Activated naive CD4-positive, alpha-beta T cell treated with anti-CD3 and anti-CD28 coated beads, Interleukin-2, amount 50 U/mL, for 72 hours (primary cell): ENCODE measurements at places on chromosomes 11 and 22. TPM values are rescaled to one million over a fixed set of nuclear protein-coding genes. Genes with fewer than 3 reads are reported as not detected.

GRCh38 chr11:79087238-79087960 lies 353.4 kb downstream of the TENM4 start:
- DNase-seq, result no peak

DNA sequence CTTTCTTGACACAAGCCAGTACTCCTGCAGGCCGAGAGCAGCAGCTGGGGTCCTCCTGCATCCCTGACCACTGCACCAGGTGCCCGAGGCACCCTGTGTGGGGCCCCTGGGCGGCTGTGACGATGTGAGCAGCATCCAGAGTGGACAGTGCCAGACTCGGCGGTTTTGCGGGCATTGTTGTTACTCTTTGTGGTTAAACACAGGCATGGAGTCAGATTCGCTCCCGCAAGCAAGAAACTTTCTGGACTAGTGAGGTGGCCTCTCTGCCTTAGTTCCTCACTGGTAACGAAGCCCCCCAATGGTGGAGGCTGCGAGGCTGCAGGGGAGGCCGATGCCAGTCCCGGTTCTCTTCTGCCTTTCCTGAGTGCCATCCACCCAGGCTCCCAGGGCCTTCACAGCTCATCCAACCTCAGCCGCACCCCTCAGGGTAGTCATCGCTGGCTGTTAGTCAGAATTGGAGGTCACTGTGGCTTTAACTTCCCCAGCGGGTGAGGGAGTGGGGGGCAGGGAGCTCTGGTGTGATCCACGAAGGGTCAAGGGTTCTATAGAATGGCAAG lies 3.7 kb upstream of the CLDN5 start:
- DNase-seq, result no peak

GRCh38 chr22:26847046-26847445 lies 189.7 kb downstream of the MIAT start:
- no peak for DNase-seq

- no peak for DNase-seq
Measured at GRCh38 chr22:28837640-28838039, 37.3 kb upstream of the XBP1 start.

DNA sequence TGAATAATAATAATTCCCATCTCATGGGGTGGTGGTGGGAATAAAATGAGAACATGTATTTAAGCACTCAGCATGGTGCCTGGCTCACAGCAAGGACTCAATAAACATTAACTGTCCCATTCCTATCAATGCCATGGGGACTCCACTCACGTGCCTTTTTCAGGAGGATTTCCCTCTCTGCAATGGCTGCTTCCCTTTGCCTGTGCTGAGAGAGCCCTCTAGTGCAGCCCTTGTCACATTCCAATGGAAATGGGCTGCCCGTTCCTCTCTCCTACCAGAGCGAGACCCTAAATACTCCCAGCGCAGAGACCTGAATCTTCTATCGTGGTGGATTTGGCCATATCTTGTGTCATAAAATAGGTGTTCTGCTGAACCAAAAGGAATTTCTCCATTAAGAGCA lies 621.5 kb upstream of the B3GAT1 start:
- DNase-seq, result no peak

GRCh38 chr22:38700270-38700788 lies 414 bp downstream of the JOSD1 start:
- DNase-seq, result no peak

GRCh38 chr11:69357458-69358397 lies 63.8 kb downstream of the MYEOV start:
- DNase-seq, result no peak

GRCh38 chr11:1473786-1474185 lies 12.8 kb downstream of the MOB2 start:
- no peak for DNase-seq

DNA sequence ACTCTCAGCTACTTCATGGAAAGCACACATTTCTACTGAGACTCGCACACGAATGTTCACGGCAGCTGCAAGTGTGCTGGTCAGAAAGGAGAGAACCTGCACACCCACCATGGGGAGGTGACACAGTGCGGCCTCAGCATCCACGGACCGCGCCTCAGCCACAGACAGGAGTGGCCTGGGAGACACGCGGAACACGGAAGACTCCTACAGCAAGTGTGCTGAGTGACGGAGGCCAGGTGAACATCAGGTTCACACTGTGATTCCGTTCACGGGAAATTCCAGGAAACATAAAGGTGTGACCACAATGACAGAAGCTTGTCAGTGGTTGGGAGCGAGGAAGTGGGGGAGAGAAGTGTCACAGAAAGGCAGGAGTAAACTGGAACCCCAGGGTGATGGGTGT lies 13.3 kb upstream of the MOB2 start:
- no peak for DNase-seq

The VWCE gene
- 19.6 TPM for total RNA-seq

The MB gene
- 0.47 TPM for total RNA-seq

The SCUBE1 gene
- total RNA-seq, result not detected

The OR8B12 gene
- not detected for total RNA-seq

The TEX12 gene
- total RNA-seq, result not detected

The GPR83 gene
- total RNA-seq, result 0.11 TPM

The FRMD8 gene
- total RNA-seq, result 53.4 TPM
